ENCODE measurements at places on chromosomes 3 and 15.

DNA sequence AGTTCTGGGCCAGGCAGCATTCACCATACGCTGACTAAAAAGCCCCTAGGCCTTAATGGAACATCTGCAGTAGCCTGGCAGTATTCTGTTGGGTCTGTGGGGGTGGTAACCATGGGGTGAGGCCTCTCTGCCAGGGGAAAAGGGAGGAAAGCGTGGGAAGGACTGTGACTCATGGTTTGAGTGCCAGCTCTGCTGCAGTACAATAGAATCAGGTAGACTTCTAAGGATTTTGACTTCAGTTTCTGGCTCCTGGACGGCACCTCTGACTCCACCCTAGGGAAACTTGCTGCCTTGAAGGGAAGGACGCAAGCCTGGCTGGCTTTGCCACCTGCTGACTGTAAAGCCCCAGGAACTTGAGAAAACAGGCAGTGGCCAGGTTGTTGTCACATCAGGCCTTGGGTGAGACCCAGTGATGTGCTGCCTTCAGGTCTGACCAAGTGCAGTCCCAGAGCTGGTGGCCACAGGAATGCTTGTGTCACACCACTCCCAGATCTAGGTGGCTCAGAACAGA lies 148.6 kb downstream of the SUCNR1 start:
- no peak overlapping the region for H3K27ac ChIP-seq
- H3K27me3 ChIP-seq, result no peaks in the 10 kb centered on the region
- no peaks in the 10 kb centered on the region for H3K4me1 ChIP-seq
- H3K4me3 ChIP-seq, result no peak overlapping the region
- no peaks in the 10 kb centered on the region for H3K36me3 ChIP-seq

DNA sequence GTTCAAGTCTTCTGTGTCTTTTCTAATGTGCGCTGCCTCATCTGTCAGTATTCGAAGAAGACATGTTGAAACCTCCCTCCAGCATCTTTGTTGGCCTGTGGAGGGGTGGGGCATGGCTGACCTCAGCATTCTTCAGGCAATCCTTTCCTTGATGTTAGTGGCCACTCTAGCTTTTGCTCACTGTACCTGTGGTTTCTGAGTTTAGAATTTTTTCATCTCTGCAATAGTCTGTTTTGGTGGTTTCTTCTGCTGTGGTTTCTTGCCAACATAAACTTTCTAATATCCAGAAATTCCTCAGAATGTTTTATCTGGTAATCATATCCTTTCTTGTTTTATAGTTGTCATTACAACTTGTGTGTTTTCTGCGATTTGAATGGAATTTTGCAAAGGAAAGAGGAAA lies 251.3 kb upstream of the NR2E3 start:
- no peak overlapping the region for H3K27ac ChIP-seq
- no peaks in the 10 kb centered on the region for H3K36me3 ChIP-seq
- H3K4me1 ChIP-seq, result no peaks in the 10 kb centered on the region
- DNase-seq, result no peak

- H3K27me3 ChIP-seq, result no peaks in the 10 kb centered on the region
- H3K4me3 ChIP-seq, result no peak overlapping the region
- H3K27ac ChIP-seq, result no peak overlapping the region
- no peak for DNase-seq
Measured at GRCh38 chr3:9028134-9028533, 64.9 kb upstream of the RAD18 start.

DNA sequence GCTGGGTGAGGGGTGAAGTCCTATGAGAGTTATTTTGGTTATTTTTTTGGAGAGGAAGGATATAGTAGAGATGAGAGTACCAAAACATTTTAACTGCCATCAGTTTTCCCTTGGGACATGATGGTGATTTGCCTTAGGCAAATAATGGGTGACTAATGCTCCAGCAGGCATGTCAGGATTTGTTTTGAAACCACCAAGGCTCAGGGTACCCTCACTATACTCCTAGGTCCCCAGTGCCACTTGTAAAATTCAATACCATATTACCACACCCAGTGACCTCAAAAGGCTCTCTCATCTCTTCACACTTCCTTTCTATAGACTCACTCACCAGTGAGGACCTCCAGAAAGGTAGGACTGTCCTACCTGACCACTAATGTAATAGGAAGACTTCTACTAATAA lies 83.6 kb downstream of the WDR72 start:
- no peak for DNase-seq
- H3K27me3 ChIP-seq, result no peaks in the 10 kb centered on the region
- no peak overlapping the region for H3K27ac ChIP-seq
- no peaks in the 10 kb centered on the region for H3K36me3 ChIP-seq

- H3K27me3 ChIP-seq, result no peaks in the 10 kb centered on the region
- H3K36me3 ChIP-seq, result peaks cover 2% of the 10 kb centered on the region
- DNase-seq, result no peak
- H3K4me1 ChIP-seq, result peaks cover 4% of the 10 kb centered on the region
- H3K27ac ChIP-seq, result no peak overlapping the region
Measured at GRCh38 chr15:49622561-49622960, 1.7 kb downstream of the DTWD1 start.

- H3K4me1 ChIP-seq, result no peaks in the 10 kb centered on the region
- H3K27ac ChIP-seq, result no peak overlapping the region
- no peak for DNase-seq
- H3K27me3 ChIP-seq, result no peaks in the 10 kb centered on the region
- no peaks in the 10 kb centered on the region for H3K36me3 ChIP-seq
- no peak overlapping the region for H3K4me3 ChIP-seq
Measured at GRCh38 chr3:98027085-98027446, 8.0 kb downstream of the GABRR3 start.

Measured in H1 (cell line).